ENCODE measurements at places on chromosomes 16 and 17.

DNA sequence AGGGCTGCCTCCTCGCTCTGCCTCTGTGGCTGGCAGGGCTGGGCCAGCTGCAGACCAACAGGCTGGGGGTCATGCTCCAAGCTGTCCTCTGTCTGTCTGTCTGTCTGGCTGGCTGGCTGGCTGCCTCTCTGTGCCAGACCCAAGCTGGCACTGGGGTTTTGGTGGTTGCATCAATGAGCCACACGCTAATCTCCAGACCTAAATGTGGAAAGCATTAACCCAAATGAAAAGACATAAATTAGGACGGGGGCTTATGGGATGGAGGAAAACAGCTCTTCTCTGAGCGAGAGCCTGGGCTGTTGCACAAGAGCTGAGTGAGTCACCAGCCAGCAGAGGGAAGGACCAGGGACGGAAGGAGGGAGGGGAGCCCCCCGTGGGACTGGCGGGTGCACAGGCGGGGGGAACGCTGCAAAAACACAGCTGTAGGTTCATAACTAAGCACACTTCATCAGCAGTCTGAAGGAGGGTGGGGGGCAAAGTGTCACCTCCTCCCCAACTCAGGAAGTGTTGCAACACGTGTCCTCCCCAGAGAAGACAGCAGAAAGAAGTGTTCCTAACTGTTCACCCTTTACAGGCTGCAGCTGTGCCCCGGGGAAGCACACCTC is 83.4 kb downstream of the GAS7 start:
- peak; percentile 80 for DNase-seq

DNA sequence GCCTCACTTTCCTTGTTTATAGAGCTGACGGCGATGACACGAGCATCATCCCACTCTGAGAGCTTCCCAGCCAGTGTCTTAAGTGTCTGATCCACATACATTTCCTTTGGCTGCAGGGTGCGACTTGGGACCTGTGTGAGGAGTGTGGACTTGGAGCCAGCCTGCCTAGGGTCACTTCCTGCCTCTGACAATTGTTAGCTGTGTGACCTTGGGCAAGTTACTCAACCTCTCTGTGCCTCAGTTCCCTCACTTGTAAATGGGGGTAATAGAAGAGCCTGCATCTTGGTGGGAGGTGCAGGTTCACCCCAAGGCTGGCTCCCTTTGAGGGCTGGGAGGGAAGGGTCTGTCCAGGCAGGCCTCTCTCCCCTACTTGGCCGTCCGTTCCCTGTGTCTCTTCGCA is 27.4 kb upstream of the GSE1 start:
- DNase-seq = no peak

DNA sequence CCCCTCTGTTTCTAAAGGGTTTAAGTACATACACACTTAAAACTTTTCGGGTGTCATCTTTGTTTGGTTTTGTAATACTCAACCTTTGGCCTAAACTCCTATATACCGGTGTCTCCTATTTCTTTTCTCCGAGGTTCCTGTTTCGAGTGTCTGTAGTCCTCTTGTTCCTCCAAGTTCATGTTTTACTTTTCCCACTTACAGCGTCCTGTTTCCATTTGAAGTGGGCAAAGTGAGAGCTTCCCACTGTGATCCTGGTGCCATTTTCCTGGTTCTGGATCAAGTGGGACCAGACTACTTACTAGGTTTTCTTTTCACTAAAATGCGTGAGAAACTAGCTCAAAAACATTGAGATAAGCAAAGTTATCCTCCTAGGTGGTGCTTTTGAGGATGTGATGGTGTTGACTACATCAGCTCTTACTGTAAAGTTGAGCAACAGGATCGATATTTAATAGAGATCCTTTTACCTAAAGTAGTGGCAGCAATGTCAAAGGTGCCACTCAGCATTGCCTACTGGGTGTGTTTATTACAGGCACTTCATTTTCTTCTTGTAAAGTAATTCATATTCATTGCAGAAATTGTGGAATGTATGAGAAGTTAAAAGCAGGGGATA is 1.3 kb downstream of the PSMD3 start:
- no peak for DNase-seq

DNA sequence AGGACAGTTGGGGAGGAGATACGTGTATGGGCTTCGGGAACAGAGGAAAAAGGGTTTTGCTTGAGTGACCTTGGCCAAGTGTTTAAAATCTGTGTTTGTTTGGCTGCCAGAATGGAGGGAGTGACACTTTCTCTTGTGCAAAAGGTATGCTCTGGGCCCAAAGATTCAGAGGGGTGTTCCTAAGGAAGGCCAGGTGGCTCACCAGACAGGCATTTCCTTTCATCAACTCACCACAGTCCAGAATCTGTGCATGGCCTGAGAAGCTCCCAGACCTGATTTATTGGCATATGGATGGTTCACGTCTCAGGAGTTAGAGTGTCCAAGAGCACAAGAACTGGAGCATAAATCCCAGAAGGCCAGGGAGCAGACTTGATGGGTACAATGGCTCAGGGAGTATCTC is 53.4 kb upstream of the NLK start:
- DNase-seq = no peak

DNA sequence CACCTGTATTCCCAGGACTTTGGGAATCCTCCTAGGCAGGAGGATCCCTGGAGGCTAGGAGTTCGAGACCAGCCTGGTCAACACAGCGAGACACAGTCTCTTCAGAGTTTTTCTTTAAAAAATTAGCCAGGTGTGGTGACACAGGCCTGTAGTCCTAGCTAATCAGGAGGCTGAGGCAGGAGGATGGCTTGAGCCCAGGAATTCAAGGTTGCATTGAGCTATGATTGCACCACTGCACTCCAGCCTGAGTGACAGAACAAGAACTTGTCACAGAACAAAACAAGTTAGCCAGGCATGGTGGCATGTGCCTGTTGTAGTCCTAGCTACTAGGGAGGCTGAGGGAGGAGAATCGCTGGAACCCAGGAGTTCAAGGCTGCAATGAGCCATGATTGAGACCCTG is 24.8 kb downstream of the ANKRD40 start:
- DNase-seq = no peak

DNA sequence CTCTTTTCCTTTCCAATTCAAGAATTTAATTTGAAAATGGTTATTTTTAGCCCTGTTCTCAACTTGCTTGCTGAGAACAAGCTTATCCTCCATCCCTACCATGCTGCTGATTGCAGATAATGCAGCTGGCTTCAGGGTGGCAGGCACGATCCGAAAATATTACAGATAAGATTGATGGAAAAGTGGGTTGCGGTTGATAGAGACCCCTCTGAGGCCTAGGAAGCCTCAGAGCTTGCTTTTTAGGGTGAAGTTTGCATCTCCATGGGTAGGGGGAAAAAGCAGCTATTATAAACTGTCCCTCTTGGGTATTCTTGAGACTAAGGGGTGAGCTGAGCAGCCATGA is 116.5 kb upstream of the GOT2 start:
- no peak for DNase-seq

DNA sequence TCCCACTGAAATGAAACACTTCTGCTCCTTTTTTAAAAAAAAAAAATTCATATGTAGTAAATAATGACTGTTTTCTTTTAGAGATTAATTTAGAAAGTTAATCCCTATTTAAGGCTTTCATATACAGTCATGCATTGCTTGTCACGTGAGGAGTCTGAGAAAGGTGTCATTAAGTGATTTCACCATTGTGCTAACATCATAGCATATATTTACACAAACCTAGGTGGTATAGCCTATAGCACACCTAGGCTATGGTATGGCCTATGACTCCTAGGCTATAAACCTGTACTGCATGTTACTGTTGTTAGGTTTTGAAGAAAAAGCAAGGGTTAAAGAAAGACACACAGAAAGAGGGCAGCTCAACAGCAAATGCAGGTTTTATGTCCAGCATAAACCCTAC is 13.7 kb downstream of the PPY start:
- no peak for DNase-seq

DNA sequence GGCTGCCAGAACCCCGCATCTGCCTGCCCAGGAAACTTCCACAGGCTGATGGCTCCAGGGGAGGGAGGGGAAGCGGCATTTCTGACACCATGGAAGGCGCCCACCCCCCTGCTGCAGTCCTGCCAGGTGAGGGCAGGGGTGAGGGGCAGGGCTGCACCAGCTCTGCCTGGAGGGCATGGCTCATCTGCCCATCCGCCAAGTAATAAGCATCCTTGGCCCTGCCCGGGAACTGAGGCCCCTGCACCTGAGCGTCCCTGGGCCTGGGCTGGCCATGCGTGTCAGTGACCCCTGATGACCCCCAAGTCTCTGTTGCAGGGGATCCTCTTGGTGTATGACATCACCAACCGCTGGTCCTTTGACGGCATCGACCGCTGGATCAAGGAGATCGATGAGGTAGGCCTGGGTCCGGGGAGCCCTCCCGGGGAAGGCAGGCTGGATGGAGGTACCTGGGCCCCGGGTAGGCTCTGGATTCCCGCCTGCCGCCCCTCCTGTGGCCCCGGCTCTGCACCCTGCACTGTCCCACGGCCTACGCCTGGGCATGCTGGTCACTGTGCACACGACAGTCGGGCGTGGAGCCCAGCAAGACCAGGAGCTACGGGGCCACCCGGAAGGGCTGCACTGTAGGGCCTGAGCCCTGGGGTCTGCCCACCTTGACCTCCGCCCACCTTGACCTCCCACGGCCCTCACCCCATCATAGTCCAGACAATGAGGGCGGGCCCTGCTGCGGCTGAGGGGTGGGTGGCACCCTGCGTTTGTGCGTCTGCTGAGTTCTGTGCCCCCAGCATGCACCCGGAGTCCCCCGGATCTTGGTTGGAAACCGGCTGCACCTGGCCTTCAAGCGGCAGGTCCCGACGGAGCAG is 5.4 kb upstream of the WFIKKN1 start:
- no peak for DNase-seq

- DNase-seq = no peak
Observed at GRCh38 chr16:84604477-84605013, 13.3 kb downstream of the COTL1 start.

DNA sequence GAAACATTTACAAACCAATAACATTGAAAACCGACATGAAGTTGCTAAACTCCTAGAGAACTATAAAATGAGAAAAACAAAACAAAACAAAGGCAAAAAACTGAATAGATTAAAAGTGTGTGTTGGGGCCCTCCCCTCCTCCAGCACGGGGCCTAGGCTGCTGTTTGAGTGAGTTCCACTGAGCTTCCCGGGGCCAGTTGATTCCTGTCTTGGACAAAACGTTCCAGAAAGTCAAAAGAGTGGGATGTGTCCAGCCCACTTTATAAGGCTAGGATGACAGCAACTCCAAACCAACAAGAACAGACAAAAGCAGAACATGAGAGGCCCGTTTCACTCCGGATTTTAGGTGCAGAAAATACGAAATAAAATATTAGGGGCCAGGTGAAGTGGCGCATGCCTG is 11.6 kb upstream of the CSNK1D start:
- DNase-seq = no peak

DNA sequence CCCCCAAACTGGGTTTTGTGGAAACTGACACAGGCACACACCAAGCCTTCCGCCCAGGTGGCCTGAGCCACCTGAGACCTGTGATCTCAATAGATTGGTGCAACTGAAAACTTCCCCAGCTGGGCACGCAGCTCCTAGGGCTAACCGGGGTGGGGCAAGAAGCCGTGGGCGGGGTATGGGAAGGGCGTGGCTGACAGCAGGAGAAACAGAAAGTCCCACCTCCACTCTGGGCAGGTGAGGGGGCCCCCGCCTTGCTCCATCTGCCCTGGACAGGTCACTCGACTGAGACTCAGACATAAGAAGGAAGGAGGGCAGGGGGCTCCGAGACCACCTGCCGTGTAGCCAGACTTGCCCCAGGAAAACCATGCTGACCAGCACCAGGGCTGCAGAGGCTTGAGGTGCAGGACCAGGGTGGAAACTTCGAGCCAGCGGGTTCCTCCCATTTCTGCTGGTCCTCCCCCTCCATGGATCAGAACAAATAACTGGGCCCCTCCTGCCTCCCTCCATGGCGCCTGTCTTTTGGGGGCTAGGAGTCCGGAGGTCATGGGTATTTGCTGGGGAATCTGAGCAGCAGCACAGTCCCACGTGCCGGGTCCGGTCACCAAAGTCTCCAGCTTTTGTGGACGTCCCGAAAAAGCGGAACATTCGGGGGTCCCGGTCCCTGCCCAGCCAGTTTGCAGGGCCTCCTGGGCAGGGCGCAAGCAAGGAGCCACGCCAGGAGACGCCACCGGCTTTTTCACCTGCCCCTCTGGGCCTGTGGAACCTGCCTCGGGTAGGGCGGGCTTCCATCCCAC is 1.3 kb downstream of the TIMP2 start:
- DNase-seq = peak; percentile 67

DNA sequence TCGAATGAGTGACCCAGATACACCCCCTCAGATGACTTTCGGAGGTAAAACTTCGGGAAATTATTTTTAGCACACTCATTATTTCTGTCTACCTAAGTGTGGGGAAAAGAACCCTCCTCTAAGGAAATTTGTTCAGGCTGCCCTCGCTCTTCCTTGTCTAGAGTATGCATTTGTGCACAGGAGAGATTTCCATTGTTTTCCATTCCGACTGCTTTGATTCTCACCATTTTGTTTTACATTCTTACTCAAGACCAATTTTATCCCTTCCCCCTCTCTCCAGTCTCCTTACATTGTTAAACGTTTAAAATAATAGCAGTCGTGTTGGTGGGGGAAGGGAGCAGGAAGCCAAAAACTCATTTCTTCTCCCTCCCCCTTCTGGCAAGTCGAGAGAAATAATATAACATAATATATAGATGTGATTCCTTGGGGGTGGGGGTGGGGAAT is 1.5 kb upstream of the CHD3 start:
- no peak for DNase-seq

DNA sequence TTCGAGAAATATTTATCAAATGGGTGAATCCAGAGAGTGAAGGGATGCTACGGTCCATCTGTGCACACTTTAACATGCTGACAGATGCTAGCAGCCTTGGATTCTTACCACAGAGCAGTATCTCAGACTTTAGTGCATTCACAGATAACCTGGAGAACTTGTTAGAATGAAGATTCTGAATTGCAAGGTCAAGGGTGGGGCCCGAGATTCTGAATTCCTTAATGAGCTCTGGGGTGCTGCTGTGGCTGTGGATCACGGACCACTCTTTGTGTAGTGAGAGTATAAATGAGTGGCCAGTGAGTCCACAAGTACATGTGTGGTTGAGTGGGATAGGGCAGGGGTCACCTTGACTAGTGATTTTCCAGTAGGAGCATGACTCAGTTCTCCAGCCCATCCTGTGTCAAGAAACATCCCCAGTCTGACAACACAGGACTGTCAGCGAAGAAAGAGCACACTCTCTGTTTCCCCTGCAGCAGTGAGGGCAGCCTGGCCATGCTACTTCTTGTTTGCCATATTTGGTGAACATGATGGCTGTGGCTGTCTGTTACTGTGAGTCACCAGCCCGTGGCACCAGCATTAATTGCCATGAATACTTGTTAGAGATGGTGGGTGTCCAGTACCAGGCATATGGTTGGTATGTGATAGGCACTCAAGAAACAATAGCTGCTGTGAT is 13.0 kb upstream of the SALL1 start:
- no peak for DNase-seq

DNA sequence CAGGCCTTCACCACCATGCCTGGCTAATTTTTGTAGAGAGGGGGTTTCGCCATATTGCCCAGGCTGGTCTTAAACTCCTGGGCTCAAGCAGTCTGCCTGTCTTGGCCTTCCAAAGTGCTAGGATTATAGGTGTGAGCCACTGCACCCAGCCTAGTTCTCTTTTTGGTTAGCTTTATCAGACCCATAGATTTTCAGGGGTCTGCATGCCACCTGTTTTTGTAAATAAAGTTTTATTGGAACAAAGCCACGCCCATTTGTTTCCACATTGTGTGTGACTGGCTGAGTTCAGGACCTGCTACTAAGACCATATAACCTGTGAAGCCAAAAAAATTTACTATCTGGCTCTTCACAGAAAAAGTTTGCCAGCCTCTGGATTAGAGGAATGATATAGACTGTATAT is 7.6 kb downstream of the PSMD11 start:
- no peak for DNase-seq

Measured in CD4-positive, alpha-beta T cell treated with Interleukin-12 subunit alpha and Interleukin-12 subunit beta, for 1 hour (primary cell).